ENCODE measurements at places on chromosomes 6 and 20. TPM values are rescaled to one million over a fixed set of nuclear protein-coding genes. Genes with fewer than 3 reads are reported as not detected.

The CST11 gene
- not detected for polyA plus RNA-seq

The CRISP3 gene
- 0.21 TPM for polyA plus RNA-seq

The MYH7B gene
- polyA plus RNA-seq, result 0.09 TPM

The ABHD16B gene
- not detected for polyA plus RNA-seq

The HLA-DRA gene
- 0.80 TPM for polyA plus RNA-seq

The TRDN gene
- 0.09 TPM for polyA plus RNA-seq

The RSPH4A gene
- 0.03 TPM for polyA plus RNA-seq

The GTSF1L gene
- not detected for polyA plus RNA-seq

The DUSP15 gene
- polyA plus RNA-seq, result 0.66 TPM

- no peak for DNase-seq
These were observed 253.5 kb upstream of the JARID2 start for GRCh38 chr6:14992382-14992781.

DNA sequence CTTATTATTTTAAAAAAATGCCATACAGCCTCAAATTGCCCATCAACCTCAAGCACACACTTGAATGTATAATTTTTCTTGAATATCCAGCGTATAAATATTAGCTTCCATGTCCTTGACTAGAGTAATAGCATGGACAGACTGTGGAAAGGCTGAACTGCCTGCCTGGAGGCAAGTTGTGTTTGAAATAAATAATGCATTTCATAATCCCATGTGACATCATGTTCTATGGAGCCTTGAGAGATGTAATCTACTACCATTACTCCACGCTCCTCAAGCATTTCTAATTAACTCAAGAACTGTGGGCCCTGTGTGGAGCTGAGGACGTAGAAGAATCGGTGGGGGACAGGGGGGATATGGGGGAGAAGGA is 94.2 kb downstream of the CDS2 start:
- DNase-seq, result no peak

GRCh38 chr6:16570946-16571345 is 190.3 kb downstream of the ATXN1 start:
- no peak for DNase-seq

DNA sequence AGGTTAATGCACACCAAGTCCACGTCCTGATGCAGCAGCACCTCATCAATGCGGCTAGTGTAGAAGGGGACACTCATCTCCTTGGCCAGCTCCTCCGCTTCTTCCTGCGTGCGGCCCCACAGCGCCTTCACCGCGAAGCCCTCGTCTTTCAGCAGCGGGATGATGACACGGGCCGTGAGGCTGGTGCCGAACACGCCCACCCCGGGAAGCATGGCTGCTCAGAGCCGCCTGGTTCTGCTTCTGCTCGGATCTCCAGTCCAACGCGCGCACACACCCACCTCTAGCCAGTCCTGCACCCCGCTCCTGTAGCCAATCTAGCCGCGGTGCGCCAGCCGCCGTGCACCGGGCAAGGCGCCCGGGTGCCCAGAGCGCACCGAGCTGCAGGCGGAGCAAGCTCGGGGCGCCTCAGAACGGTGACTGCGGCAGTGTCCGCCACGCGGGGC is 700 bp downstream of the GFOD1 start:
- peak; percentile 73 for DNase-seq

DNA sequence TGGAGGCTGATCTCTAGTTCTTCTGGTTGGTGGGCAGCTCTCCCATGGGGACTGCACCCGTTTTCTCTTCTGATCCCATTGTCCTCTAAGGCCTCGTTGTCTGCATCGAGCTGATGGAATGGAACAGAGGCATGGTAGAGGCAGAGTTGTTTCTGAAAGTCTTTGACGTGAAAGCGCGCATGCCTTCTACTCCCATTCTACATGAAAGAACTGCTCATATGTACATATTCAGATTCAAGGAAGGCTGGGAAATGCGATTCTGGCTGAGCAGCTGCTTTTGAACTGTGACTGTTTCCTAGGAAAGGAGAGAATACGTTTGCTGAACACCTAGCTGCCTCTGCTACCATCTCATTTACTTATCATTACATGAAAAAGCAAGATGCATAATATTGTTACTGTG is 815.2 kb downstream of the QKI start:
- no peak for DNase-seq

GRCh38 chr6:37362101-37362828 is 8.5 kb downstream of the RNF8 start:
- no peak for DNase-seq

- no peak for DNase-seq
These were observed at the start of gene SRSF12 for GRCh38 chr6:89117211-89118108. SRSF12 (minus strand) TSS chr6:89118071; CDS start chr6:89117887, 184 bp downstream.

- no peak for DNase-seq
These were observed 182.4 kb upstream of the MCHR2 start for GRCh38 chr6:100176311-100176950.

GRCh38 chr6:158770533-158771330 is 48.4 kb downstream of the EZR start:
- DNase-seq, result no peak

GRCh38 chr6:25472306-25472705 is 179.7 kb upstream of the SCGN start:
- no peak for DNase-seq

GRCh38 chr6:166478782-166479592 is 96.2 kb upstream of the MPC1 start:
- DNase-seq, result no peak

DNA sequence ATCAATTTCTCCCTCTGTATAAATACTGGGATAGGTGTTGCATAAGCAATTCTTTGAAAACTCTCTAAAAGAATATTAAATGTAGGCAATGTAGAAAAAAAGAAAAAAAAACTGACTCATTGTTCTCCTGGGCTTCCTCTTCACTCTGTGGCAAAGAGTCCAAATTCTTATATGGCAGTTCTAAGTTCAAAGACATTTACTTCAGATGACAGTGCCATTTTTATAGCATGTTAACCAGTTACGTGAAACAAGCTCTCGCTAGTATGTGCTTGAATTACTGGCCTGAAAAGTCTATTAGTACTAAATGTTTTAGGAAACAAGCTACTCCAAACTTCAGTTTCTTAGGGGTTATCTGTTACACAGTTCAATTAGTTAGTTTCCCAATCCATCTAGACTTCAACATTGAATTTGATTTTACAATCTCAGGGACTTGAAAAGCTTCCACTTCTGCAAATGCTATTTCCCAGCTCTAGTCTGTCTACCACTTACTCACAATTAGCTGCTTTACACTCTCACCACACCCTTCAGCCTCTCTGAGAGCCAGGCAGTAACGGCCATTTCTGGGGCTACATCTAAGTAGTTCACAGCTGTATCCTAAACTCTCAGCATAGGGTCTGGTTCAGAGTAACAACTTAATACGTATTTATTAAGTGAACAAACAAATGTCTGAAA is 100.4 kb downstream of the OGFRL1 start:
- no peak for DNase-seq

- no peak for DNase-seq
These were observed 36.2 kb downstream of the VEGFA start for GRCh38 chr6:43806043-43806757.

DNA sequence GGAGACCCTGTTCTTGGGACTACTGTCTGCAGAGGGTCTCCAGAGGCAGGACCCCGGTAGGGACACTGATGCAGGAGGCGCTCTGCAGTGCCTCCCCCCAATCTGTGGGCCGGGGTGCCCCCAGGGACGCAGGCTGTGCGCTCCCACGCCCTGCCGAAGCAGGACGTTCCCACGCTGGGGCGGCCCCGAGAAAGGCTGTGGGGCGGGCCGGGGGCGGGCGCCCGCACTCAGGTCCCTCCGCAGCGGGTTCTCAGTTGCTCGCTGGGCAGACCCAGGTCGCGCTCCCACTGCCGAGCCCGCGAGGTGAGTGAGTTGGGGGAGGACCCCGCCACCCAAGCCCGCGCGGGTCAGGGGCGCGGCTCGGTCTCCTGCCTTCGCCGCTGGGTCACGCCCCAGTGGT is at the start of gene COX4I2:
COX4I2 (plus strand) TSS at position 253 of the 400 bp plus-strand sequence. CDS start 1,106 bp downstream, outside the sequence.
- DNase-seq, result peak; percentile 9

DNA sequence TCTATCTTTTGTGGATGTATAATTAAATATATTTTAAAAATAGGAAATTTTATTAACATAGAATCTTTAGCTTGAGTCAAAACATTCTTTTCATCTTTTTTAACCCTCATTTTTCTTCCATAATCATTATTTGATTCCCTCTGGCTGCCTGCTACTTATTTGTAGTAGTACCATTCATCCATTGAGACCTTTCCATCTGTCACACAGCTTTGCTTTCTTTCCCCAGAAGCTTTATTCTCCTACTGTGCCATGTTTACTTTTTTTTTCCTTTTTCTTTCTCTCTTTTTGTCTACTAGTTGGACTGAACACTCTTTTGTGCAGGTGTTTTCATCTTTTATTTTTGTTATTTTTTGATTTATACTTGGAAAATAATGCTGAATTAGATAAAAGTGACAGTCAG is 522.6 kb upstream of the MMS22L start:
- no peak for DNase-seq

GRCh38 chr6:143561105-143561704 is 49.7 kb upstream of the FUCA2 start:
- no peak for DNase-seq

- no peak for DNase-seq
These were observed 29.9 kb downstream of the ABHD12 start for GRCh38 chr20:25360631-25361286.

DNA sequence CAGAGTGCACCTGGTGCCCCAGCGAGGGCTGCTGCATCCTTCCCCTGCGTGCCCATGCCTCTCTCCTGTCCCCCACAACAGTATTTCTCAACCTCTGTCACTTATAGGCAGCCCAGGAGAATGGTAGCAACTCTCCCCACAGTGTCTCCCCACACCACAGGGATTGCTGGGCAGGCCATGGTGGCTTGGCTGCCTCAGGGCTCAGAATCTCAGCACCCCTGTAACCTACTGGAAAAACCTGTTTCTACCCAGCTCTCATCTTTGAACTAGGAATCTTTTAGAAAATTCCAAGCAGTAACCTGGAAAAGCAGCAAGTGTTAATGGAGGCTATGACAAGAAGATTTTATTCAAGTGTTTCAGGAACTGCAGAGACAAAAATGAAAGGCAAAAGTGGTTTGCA is 38.0 kb downstream of the CD164 start:
- DNase-seq, result no peak

DNA sequence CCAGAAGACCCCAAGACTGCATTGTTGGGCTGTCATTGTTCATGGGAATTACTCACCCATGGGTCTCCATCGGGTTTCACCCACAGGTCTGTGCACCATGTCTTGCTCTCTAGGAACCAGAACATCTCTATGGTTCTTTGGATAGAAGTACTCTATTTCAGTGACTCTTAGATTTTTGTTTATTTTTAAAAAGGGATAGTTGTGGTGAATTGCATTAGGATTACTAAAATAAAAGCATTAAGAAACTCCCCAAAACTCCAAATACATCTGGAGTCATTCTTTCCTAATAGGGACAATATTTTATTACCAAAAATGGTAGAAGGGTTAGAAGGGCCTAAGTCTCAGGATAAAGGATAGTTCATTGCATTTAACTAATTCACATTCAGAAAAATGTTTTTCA is 166.9 kb upstream of the TNFAIP3 start:
- DNase-seq, result no peak

DNA sequence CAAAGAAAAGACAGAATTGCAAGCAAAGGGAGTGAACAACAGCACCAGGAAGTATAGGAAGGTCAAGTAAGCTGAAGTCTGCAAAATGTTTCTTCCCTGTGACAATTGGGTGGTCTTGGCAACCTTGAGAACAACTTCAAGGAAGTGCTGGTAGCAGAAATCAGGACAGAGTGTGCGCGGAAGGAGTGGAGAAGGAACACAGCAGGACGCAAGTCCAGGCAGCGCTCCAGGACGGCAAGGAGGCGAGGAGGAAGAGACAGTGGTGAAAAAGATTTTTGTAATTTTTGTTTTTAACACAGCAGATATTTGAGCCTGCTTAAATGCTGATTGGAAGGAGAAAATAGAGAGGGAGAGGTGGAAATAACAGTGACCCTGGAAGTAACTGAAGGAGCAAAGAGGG is 141.7 kb downstream of the F13A1 start:
- DNase-seq, result no peak

DNA sequence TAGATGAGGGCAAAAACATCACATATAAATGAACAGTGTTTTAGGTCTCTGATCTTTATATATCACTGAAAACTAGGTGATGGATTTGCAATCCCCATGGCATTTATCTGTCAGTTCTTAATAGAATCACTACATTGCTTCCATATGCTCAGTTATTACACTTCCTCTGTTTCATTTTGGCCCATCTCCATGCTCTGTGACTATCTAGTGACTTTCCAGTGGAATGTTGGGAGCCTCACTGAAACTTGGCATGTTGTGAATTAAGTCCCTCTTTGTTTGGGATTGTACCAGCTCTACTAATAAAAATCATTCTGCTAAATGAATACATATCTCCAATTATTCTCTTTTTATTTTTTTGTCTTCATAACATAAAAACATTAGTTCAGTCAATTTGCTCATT is 226.1 kb upstream of the CEP162 start:
- no peak for DNase-seq

DNA sequence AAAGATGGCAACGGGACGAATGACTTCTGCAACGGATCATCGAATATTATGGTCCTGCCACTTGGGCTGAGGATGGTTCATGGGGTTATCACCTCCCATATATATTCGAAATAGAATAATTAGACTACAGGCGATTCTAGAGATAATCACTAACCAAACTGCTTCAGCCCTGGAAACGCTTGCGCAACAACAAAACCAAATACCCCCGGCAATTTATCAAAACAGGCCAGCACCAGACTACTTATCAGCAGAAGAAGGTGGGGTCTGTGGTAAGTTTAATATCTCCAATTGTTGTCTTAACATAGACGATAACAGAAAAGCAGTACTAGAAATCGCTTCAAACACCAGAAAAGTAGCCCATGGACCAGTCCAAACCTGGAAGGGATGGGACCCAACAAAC is 31.0 kb upstream of the ULBP3 start:
- no peak for DNase-seq

GRCh38 chr6:16241321-16241689 is 2.9 kb downstream of the GMPR start:
- DNase-seq, result no peak

DNA sequence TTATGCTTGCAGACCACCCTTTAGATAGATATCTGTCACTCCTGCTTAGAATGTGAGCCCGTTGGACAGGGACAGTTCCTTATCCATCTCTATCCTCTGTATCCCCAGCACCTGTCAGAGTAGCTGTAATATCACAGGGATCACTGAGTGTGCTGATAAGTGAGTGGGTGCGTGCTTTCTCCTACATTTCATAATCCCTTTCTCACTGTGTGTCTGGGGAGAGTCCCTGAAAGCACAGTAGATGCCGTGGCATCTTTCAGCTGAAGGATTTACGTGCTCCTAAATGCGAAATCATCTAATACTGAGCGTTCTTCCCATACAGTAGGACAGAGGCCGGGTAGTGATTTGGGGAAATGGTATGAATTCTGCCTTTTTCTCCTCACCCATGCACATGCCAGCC is 198.9 kb upstream of the SASH1 start:
- no peak for DNase-seq

Data from K562 (cell line).